ENCODE measurements at places on chromosomes 12 and 14.

- DNase-seq: no peak
These were observed 103.6 kb upstream of the CCDC91 start for GRCh38 chr12:28086521-28087155.

GRCh38 chr12:50659690-50660424 is 104.0 kb upstream of the ATF1 start:
- no peak for DNase-seq

DNA sequence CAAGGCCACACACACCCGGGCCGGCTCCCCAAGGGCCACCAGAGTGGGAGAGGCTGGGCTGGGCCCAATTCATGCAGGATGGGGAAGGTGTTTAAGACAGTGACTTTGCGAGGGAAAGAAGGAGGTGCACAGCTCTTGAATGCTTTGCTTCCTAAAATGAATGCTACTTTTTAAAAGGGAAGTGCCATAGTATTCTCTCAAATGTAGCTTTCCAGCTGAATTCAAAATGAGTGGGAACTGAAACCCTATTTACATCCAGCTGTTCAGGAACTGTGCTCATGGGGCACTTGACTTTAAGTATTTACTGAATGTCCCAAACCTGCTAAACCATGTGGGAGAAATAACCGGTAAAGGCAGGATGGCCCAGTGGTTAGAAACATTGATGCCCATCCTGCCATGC is 7.6 kb downstream of the ITPK1 start:
- no peak for DNase-seq

- DNase-seq: no peak
These were observed 71.7 kb upstream of the RAP1B start for GRCh38 chr12:68538726-68539614.

DNA sequence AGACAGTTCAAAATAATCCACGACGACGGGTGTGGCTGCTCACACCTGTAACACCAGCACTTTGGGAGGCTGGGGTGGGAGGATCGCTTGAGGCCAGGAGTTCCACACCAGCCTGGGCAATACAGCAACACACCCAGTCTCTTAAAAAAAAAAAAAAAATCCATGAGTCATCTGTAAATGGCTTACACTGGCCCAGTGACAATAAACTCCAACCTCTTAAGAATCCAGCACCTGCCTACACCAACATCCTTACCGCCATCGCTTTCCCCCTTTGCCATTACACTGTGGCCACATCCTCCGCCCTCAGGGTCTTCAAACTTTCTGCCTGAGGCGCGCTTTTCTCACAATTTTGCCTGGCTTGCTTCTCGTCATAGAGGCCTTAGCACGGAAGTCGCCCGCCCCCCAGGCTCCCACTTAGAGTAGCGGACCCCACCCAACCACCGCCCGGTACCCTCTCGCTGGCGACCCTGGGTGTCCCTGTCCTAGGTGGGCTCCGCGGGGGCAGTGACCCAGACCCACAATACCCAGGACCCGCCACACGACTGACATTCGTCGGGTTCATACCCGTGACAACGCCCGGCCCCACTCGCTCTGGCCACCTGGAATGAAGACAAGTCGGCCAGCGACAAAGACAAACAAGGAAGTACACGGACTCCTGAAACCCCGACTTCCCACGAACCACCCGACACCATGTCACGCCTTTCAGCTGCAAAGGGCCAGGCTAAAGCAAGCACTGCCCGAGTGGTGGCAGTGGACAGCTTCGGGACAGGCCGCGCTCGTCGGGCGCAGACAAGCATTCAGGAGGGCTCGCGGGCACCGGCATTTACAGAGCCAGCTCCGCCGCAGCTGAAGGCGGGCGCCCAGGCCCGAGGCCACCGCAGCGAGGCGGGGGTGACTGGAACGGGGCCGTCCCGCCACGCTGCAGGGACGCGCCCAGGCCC is 636 bp downstream of the GOLGA3 start:
- DNase-seq: peak; percentile 22
